Stimulated activated CD8-positive, alpha-beta memory T cell treated with anti-CD3 and anti-CD28 coated beads, Interleukin-4, amount 100 ng/mL, for 4 hours (primary cell): ENCODE measurements at places on chromosomes 11 and 22.
A peak's percentile ranks its signal among the peaks of the same experiment; 100 is the strongest.

DNA sequence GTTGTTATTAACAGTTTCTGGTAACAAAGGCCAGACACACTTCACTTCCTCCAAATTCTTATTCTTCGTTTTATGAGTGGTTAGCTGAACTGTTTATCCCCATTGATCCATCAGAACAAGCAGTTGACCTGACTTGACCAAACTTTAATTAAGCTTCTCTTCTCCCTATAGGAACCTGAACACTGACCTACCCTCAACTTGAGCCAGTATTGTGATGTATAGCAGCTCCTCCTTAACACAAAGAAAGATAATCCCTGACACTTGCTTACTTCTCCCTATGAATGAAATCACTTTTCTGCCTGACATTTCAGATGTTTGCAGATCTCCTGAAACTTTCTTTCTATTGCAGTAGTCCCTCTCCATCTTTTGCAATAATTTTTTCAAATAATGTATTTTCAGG is 41.9 kb downstream of the ANO5 start:
- no peak for DNase-seq

GRCh38 chr11:69465236-69466000 is 16.0 kb upstream of the LINC01488 start:
- no peak for DNase-seq

- no peak for DNase-seq
These were observed 33.4 kb upstream of the HMOX1 start for GRCh38 chr22:35347462-35347861.

DNA sequence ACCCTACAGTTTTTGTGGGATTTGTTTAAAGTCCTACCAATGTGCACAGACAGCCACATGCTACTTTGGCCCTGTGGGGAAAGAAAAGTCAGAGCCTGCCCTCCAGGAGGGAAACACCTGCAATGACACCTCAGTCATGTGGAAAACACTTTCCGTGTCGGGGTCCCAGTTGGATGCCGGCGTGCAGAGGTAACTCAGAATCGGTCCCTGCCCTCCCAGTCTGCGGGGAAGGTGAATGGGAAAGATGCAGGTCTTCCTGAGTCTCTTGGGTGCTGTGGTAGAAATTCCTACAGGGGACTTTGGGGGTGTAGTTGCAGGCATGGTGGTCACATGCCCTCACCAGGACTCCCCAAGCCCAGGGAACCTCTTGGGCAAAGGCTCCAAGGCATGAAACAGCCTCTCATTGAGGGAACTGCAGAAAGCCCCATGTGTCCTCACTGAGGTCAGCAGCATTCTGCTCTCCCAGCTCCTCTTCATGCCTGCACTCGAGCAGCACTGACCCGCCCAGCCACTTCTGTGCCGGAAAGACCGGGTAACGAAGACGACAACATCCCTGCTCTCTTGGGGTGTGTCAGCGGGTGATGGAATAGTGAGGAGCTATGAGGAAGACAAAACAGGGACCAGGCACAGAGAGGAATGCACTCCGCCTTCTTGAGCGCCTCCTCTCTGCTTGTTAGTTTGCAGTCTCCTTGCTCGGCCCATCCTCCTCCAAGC is 4.7 kb downstream of the RIBC2 start:
- DNase-seq = no peak

- no peak for DNase-seq
These were observed 58.6 kb downstream of the OTOG start for GRCh38 chr11:17605651-17606122.

- DNase-seq = no peak
These were observed 1.3 kb upstream of the CLDN25 start for GRCh38 chr11:113778111-113778910.

GRCh38 chr22:42862045-42862734 is 5.1 kb upstream of the ARFGAP3 start:
- no peak for DNase-seq

DNA sequence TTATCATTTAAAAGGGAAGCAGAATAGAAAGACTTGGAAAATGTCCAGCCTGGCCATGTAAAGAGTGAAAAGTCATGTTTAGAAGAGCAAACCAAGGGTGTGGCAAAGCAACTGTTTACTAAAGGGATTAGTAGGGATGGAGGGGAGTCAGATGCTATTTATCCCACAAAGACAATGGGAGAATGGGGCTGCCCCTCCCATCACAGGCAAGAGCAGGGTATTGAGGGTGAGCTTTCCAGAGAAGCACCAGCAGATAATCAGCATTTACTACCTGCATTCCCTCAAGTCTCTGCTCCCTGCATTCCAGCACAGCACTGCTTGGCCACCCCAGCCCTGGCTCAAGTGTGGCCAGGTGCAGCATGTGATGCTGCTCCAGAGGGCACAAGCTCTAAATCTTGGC is 18.5 kb upstream of the QSER1 start:
- DNase-seq = no peak

- DNase-seq = no peak
These were observed 587 bp downstream of the DENND5A start for GRCh38 chr11:9264316-9265210.

DNA sequence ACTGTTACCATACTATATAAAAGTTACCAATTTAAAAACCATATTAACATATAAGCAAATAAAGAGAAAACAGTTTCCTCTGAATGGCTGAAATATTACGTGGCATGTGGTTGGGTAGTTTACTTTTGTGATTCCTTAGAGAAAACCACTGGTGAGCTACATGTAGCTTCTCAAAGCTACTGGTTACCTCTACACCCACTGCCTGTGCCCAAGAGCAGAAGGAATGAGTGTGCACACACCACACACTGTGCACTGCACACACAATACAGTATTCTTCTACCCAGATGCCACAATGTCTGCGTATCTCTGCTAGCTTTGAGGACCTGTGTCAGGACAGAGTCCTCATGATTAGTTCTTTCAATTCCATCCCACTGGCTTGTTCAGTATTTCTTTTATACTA is 25.5 kb upstream of the YPEL1 start:
- DNase-seq = no peak

DNA sequence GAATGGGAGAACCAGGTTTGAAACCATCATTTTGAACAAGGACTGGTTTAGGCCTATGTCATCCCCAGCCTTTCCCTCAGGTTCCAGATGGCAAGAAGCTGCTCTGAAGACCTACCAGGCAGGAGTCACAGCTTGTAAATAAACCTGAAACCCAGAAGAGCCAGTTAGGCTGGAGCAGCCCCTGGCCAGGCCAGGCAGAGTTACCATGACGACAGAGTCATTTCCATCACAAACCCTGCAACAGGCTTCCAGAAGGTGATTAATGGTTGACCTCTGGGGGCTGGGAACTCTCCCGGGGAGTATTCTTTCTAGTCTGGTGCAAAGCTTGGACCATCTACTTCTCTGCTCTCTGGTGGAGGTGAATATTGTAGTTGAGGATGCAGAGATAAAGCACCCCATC is 164.1 kb upstream of the NCAM1 start:
- no peak for DNase-seq

DNA sequence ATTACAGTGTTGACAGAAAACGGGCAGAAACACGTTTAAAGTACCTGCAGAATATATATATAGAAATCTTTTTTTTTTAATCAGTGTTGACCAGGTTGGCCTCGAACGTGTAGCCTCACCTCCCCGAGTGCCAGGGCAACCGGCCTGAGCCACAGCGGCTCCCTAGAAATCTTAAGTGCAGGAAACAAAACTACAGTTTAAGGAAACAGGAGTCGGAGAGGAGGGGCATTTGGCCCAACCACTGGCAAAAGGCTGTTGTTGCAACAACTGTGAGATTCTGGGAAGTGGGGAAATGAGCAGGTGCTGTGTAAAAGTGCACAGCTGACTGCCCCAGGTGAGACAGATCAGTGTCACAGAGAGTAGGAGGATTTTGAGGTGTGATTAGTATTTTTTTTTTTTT is 3.7 kb downstream of the YWHAH start:
- DNase-seq = no peak

GRCh38 chr11:36777311-36777710 is 179.3 kb upstream of the RAG2 start:
- no peak for DNase-seq

- DNase-seq = peak; percentile 67
These were observed at the start of gene PATZ1 for GRCh38 chr22:31346255-31346732. TSS of gene PATZ1 (minus strand) at chr22:31346346. CDS start at chr22:31345602, 744 bp downstream.
